ENCODE measurements at places on chromosomes 12 and 14.

DNA sequence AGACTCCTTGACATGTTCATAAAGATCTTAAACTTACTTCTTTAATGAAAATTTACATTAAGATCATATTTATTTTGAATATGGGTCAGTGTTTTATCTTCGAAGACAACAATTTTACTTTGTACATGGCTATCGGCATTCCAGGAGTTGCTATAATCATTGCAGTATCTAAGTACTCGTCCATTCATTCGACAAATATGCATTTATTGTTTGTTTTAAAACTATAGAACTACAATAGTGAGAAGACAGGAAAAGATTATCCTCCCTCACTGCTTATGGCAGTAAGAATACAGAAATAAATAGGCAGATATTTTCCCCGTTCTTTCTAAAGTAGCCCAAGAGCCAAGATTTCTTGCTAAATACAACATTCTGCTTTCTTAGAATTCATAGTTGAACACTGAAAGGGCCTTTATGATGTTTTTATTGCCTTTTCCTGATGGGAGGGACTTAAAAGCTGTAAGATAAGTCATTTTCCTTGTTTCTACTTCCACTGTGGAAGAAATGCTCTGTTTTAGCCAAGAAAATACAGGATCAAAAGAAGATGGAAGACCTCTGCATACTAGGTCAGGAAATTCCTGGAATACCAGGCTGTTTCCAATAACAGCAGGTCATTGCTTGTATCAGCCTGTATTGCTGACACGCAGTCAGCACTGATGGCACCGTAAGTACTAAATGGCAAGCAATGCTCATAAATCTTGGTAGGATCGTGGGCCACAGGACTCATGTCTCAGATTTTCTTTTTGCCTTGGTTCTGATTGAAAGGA lies 521.0 kb upstream of the ATP2B1 start:
- no peak for DNase-seq

DNA sequence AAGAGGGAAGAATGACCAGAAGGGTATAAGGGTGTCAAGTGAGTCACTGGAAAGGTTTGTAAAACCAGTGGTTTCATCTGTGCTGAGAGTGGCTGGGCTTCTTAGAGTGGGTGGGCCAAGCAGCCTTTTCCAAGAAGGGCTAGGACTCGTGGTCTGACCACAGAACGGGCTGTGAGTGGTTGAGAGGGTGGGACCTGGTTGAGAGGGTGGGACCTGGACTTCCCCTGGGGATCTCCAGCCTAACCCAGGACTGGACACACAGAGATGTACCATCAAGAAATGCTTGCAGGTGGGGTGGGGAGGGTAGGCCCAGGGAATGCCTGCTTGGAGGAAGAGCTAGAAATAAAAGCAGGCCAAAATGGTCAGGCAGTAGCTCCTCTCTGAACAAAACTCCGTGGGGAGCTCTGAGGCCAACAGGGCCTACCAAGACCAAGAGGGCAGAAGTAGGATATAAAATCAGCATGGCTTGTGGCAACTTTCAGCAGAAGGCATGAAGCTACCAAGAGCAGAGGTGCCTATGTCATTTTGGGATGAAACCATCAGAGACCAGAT lies 140.5 kb downstream of the FOXN3 start:
- DNase-seq, result no peak

DNA sequence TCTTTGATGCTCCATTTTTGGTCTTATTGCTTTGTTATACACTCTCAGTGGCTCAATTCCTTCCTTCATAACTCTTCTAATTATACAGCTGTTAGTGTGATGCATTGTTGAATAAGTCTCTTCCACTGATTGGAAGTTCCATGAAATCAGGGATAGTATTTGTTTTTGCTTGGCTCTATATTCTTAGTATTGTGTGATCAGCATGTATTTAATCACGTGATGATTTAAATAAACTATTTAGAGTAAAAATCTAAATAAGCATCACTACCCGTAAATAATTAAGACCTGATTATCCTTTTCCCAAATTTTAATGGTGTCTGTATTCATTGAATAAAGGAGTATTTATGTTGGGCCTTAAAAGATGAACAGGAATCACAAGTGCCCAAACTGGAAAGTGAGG lies 355.7 kb downstream of the NPAS3 start:
- DNase-seq, result no peak

GRCh38 chr12:53887881-53888280 lies 50.8 kb upstream of the HOXC13 start:
- DNase-seq, result no peak

DNA sequence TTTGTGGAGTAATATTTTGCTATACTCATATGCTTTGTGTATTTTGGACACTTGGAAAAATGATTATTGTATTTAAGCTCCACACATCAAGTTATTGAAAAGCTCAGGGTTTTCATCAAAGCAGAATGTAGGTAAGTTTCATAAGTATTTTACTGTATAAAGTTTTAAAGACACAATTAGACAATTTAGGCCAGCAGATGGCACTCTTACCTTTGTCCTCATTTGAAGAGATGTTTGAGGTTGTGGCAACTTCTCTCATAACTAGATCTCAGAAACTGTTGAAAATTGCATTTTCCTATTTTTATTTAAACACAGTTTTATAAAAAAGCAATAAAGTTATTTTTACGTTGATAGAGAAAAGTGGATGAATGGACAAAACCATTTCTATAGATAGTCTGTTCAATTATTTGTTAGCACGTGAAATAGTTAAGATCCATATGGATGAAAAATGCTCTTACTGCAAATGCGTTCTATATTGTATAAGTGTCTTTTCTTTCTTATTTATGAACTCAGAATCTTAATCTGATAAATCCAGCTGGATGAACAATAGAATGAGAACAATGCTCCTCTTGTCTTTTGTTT lies 300.0 kb downstream of the AEBP2 start:
- peak; percentile 40 for DNase-seq

DNA sequence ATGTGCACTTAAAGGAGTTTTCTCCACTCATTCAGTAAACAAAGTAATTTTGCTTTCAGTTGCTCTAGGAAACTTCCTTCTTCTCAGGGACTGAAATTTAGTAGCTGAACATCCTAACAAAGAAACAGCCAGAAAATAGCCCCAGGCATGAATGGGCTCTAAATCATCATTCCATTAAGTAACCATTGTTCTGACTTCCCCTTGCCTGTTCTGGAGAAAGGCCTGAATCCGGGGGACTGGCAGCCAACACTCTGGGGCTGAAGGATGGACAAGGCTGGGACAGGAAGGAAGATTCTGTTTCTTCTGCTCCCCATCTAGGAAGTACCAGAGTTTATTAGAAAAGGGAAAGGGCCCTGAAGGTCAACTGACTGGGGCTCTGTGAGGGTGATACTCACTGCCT lies 104.5 kb downstream of the ESRRB start:
- DNase-seq, result no peak

DNA sequence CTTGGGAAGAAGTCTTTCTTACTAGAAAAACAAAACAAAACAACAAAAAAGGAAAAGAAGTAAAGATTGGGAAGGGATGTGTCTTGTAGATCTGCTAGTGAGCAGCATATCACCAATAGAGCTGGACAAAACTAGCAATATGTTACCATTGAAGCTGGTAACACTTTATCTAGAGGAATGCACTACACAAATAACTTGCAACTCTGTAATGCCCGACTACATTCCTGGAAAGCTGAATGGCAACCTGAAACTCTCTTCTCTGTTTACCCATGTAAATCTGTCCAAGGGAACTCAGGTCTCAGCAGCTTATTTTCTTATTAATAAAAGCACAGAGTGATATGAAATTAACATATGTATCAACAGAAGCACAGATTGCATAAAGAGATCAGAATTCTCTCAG lies 624.4 kb downstream of the KCNH5 start:
- no peak for DNase-seq

DNA sequence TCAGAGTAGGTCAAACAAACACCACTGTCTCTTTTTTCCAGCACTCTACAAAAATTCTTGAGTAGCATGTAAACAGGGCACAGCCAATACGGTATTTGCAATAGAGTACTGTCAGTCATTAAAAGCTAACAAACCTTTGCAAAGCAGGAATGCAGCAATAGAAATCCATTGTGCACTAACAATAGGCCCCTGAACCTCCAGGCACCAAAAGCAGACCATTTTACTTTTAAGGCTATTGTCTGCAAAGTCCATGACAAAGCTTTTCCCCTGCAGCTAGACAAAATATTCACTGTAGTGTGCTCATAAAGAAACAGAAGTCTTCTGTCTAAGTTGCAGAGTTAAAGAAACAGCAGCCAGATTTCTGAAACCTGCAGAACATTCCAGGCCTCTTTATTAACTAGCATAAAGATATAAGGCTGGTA lies 191.9 kb downstream of the SOX5 start:
- DNase-seq, result no peak

DNA sequence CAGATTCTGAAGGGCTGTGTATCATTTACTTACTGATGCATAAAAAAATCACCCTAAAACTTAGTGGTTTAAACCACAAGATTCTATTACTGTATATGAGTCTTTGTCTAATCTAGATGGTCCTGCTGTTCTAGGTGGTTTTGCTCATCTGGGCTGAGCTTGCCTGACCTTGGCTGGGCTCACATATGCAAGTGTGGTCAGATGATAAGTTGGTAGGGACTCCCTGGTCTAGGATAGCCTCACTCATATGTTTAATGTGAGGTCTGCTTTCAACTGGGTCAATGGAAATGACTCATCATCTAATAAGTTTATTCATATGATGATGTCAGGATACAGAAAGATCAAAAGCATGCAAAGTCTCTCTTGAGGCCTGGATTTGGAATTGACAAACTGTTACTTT lies 887.8 kb downstream of the TRHDE start:
- no peak for DNase-seq

GRCh38 chr14:92744198-92744597 lies 4.2 kb downstream of the LGMN start:
- no peak for DNase-seq

- DNase-seq, result no peak
These were observed 149.5 kb downstream of the RIMBP2 start for GRCh38 chr12:130566446-130567155.

DNA sequence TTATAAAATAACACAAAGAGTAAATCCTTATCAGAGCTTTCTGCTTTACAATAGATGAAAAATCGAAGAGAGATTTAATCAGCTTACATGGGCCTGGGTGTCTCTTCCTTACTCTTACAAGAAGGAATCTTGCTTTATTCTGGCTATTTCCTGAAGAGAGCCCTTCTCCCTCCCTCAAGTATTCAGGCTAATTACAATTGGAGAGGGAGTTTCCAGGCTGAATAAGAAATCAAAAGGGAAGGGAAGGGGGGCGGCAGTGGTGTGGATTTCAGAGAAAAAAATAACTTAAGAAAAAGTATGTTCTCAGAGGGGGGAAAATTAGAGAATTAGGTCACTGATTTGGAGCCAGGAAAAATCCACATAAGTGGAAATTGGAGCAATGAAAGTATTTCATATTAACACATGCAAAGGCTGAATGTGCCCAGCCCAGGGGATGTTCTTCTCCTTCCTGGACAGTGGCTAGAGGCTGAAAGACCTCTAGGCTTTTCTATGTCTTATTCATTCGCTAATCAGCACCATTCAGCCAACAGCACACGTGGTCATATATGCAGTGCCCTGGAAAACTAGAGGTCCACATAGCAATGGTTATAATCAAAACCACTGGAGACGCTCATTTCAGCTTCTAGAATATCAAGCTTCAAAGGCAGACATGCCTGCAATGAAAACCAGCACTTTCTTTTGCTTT lies 158.9 kb upstream of the BTG1 start:
- no peak for DNase-seq

DNA sequence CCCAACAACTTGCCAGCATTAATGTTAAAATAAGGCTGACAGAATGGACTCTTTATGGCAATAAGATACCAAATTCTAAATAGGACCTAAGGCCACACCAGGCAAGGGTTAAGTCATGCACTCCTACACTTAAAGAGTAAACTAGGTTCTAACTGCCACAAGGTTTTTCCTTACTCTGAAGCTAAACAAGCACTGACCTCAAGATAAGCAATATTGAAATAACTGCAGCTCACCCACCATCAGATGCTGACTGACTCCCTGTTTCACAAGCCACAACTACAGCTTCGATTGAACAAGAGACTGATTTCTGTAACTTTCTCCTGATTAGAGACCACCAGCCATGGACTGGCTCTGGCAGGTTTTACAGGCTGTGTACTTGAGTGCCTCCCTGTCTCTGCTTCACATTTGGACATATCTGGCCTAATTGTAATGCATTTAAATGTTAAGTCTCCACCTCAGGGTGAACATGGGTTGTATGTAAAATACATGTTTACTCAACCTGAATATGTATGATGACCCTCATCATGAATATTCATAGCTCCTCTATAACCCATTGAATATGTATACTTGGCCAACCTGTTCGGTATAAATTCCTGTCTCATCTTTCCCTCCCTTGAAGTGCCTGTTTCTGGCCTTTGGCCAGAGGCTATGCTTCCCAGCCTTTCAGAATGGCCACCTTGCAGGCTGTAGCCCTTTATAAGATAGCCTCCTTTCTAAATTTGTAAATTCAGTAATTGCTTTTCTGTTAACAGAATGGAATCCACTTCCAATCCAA lies 70.5 kb upstream of the DAAM1 start:
- DNase-seq, result no peak

- peak; percentile 30 for DNase-seq
These were observed 1338.8 kb upstream of the SEL1L start for GRCh38 chr14:82872494-82872893.

- no peak for DNase-seq
These were observed 6.1 kb downstream of the METTL3 start for GRCh38 chr14:21505012-21505553.

DNA sequence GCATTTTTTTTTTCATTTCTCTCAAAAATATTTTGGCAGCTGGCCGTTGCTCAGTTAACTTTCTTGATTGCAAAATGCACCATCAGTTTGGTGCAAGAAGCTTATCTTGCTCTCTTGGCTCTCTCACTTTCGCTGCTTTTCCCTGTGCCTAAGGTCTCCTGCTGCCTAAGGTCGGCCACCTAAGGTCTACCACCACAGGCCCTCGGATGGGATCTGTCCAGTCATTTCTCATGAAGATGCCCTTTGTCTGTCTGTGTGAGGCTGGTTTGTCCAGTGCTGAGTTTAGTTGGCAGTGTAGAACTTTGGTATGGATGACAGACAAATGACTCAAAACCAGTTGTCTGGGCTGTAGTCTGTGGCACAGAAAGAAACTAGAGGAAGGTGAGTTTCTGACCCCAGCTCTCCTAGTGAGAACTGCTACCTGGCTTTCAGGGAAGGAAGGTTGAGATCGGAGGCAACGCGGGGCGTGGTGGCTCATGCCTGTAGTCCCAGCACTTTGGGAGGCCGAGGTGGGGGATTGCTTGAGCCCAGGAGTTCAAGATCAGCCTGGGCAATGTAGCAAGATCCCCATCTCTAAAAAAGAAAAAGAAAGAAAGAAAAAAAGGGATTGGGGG lies 2.6 kb downstream of the MLXIP start:
- DNase-seq, result no peak
